ENCODE measurements at places on chromosomes 12 and 14.
A peak's percentile ranks its signal among the peaks of the same experiment; 100 is the strongest.

DNA sequence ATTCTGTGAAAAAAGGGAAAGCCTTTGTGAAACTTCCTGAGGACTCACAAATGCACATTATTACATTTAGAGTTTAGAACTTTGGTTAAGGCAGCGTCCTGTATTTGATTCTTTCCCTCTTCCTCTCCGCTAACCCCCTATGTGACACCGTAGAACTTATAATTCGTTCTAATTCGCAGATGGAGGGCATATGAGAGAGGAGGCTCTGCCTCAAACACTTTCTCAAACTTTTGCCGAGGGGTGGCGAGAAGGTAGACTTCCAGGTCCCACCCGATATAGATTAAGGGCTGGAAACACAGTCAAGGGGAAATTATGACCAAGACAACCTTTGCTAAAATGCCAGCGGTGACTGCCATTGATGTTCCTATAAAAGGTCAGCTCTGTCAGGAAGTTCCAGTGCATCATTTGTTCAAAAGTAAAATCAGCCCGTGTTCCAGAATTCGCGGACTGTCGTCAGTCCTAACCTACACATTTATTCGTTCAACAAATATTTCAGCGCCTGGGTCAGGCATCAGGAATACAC, 904 bp upstream of the PAPOLA start:
- DNase-seq = peak; percentile 15

- DNase-seq = no peak
Measured at GRCh38 chr12:32897281-32897610, 669 bp upstream of the PKP2 start.

GRCh38 chr12:3455312-3455711, 35.7 kb upstream of the PRMT8 start:
- DNase-seq = no peak

- no peak for DNase-seq
Measured at GRCh38 chr14:102785595-102785963, 8.3 kb downstream of the TRAF3 start.

DNA sequence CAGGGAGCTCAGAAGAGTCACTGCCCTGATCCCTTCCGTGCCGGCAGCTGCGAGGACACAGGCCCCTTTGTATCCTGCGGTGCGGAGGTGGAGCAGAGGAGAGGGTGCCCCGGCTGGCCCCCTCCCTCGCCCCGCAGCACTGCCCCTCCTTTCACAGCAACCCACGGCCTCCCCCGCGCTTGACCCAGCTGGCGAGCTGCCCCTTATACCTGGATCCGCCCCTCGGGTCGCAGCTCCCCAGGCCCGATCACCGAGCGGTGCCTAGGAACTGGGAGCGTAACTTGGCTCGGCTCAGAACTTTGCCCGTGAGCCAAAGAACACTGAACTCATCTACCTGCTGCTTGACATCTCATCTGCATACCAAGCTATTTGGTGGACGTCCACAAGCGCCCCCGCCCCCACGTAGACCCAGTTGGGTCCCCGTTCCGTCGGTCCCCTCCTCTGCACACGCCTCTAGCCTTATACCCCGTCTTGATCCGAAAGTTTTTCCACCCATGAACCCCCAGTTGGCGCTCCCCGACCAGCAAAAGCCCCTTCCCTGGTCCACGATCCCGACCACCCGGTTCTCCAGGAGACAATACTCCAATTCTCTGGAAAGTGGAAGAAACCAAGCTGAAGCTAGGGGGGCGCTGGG, 697 bp upstream of the DNAJC14 start:
- no peak for DNase-seq
